ENCODE measurements at places on chromosomes 3 and 15.

- peak; percentile 25 for DNase-seq
Observed at GRCh38 chr3:127455541-127456450, 134.7 kb downstream of the TPRA1 start.

DNA sequence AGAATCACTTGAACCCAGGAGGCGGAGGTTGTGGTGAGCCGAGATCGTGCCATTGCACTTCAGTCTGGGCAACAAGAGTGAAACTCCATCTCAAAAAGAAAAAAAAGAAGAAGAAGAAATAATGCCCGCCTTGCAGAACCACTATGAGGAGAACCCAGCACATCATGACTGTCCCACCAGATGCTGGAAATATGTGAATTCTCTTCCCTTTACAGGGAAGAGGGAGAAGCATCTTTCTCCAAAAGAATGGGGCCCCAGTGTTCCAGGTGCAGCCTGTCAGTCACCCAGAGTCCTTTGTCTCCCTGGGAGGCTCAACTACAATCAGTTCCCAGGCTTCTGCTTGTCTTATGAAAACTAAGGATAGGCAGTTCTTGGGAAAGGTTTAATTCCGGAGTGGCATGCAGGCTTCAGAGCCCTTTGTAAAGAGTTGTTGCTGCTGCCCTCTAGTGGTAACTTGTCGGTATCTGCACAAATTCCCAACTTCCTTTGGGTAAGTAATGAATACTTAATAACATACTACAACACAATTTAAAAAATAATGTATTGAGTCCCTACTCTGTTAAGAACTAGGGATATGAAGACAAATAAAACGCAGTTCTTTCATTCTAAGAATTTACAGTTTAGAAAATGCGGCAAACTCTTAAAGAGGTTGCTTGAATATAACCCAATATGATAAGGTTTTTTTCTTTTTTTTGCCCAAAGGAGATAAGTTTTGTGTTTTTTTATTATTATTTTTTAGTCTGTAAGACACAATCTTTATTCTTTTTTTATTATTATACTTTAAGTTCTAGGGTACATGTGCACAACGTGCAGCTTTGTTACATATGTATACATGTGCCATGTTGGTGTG, 18.6 kb upstream of the TICRR start:
- DNase-seq: peak; percentile 47

DNA sequence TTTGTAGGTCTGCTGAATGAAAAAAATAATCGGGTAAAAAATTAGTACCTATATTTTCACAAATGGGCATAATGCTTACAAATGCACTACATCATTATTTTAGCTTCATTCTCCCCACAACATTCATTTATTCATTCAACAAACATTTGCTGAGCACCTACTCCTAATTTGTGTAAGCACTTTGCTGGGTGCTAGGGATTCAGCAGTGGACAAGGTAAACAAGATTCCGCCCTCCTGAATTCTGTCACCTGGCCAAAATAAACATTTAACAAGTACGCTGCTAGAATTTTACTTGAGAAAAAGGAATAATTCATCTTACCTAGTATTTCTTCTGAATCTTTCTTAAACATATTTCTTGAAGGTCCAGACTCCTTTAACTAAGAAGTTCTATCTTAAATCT, 72.1 kb downstream of the TIGIT start:
- DNase-seq: no peak

DNA sequence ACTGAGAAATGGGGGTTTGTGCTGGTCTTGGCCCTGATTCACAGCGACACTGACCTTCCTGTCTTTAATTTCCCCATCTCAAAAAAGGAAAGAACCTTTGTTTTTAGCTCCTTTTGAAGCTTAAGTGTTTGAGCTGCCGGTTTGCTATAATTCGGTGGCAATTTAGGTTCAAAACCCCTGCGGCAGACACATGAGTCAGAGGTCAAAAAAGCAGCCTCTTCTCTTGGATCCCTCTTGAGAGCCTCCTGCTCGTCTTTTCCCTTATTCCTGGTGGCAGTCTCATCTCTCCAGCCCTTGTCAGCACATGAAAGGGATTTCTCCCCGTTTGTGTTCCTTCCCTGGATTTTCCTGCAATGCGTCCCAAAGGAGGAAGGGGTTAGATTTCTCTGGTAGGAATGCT, 64.5 kb downstream of the GRIP2 start:
- DNase-seq: no peak

DNA sequence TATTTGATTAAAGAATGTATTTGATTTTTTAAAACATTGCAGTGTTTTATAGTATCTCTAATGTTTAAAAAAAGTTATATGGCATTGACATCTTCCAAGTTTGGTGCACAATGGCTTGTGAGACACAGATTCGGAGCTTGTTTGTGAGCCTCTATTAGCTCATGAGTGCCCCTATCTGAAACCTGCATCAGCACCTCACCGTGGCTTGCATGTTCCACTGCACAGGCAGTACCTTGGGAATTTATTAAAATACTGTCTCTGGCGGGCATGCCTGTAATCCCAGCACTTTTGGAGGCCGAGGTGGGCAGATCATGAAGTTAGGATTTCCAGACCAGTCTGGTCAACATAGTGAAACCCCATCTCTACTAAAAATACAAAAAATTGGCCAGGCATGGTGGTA, 6.8 kb upstream of the RTP2 start:
- no peak for DNase-seq

DNA sequence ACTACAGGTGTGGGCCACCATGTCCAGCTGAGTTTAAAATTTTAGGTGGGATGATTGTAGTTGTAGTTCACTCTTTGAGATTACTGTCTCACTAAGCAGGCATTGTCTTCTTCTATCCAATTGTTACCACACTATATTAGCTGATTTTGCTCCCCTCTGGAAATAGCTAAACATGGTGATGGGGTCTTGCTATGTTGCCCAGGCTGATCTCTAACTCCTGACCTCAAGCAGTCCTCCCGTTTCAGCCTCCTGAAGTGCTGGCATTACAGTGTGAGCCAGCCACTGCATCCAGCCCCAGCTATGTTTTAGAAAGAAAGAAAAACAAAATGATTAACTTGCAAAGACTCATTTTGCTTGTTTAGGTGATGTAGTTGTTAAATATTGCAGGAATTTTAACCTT, 30.6 kb downstream of the YEATS2 start:
- no peak for DNase-seq

DNA sequence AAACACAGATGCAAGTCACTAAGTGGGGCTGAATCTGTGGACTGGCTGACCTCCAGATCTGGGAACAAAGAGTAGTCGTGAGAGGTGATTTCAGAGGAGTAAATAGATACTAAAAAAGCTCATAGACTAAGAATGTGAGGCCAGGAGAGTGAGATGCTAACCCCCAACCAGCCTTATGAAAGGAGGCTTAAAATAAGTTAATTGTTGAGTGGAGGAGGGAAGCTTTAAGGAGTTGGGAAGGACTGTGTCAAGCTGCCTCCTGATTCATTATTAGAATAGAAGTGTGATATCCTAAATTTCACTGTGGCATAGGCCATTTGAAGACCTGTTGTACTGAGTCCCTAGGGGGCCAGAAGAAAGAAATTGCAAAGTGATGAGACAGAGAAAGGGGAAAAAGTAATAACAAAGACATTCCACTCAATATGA, 107.6 kb downstream of the RBPMS2 start:
- no peak for DNase-seq

GRCh38 chr3:49620728-49621127, 53.4 kb upstream of the APEH start:
- no peak for DNase-seq

DNA sequence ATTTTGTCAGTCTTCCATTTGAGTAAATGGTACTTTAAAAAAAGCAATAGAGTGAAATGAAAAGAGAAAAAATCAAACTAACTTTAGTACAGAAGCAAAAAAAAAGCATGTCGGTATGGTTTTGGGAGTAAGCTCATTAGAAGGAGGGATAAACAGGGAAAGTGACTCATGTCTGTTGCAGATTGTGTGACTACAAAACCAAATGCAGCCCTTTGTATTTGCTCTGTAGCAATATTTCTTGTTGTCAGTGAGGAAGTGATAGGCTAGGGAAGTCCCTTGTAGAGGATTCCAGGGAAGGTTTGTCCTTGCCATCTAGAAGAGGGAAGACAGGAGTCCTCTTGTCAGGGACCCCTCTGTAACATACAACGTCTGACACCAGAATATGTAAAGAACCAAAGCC, 150.5 kb upstream of the POU1F1 start:
- DNase-seq: no peak

- no peak for DNase-seq
Observed at GRCh38 chr3:35651426-35651825, 12.1 kb downstream of the ARPP21 start.

DNA sequence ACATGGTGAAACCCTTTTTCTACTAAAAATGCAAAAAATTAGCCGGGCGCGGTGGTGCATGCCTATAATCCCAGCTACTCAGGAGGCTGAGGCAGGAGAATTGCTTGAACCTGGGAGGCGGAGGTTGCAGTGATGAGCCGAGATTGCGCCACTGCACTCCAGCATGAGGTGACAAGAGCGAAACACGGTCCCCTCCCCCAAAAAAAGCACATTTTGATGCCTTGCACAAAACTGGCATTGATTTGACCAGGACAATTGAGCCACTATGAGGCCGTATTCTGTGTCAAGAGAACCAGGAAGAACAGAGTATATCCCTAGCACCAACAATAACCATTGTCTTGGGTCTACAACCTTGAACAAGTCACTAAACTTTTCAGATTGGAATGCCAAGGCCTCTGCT, 50.6 kb downstream of the SH3BP5 start:
- no peak for DNase-seq

DNA sequence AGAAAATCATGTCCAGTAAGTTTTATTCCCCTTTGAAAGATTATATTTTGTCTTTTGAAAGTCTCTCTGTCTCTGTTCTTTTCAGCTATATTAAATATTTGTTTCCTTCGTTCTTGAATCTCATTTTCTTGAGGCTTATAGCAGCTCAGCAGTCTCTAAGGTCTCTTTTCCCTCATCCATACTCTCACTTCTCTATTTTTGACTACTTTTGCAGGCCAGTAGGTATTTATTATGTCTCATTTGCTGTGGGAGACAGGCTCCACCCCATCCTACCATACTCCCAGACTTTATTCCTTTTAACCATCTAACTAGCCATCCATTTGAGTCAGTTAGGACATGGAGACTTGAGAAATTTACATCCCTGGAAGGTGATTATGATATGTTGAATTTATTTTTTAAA, 71.0 kb downstream of the FILIP1L start:
- DNase-seq: no peak

DNA sequence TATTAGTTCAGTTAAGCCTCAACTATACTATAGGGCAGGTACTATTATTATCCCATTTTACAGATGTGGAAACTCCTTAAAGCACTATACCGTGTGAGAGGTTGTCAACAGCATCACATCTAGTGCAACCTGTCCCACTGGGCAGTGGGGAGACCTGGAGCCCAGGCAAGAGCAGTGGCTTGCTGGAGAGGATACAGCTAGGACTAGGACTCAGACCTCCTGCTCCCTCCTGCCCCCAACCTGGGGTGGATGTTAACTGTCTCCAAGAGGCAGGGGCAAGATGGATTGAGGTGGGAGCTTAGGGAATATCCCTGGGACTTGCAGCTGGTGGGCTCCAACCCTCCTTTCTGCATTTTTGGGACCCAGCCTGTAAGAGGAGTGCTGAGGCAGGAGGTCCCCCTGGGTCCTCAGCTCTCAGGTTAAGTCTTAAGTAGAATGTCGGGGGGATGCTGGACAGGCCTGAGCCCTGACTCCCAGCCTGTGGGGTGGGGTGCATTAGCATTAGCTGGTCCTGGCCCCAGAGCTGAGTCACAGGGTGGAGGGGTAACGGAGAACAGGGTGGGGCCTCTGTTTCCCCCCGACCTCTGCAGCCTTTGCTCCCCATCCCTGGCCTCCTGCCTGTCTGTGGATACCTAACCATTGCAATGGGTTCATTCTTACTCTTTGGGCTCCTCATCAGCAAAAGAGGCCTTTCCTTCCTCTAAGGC, 6.6 kb downstream of the SNX33 start:
- no peak for DNase-seq

- DNase-seq: no peak
Observed at GRCh38 chr15:96583671-96584070, 253.2 kb downstream of the NR2F2 start.

DNA sequence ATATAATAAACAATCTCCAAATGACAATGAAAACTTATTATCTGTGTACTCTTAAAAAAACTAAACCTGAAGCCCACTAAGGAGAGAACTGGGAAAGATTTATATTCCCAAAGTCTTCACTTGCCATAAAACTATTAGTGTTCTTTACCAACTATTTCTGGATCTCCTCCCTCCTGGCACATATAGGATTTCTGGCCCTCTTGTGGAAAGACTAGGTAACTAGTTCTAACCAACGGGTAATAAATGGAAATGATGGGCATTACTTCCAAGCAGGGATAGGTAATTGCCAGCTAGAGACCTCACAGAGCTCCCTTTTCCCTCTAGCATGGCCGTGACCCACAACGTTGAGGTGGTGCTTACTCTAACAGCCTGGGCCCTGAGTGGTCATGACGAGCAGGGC, 110.1 kb downstream of the DNAH12 start:
- DNase-seq: no peak

- no peak for DNase-seq
Observed at GRCh38 chr3:194128202-194128918, 7.6 kb upstream of the HES1 start.

DNA sequence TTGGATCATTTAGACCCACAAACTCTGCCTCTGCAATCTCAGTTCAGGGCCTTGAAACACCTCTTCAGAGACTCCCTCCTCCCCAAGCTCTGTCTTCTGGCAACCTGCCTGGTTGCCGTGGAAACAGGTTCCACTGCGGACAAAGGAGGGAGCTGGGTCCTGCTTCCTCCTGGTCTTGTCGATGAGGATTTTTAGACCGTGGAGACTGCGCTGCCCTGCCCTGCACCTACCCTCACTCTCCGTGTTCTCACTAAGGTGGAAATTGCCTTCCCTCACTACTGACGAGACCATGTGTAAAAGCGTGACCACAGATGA, at the start of gene RTP1:
TSS of gene RTP1 (plus strand) at position 152 of the 315 bp plus-strand sequence. CDS start at position 182, 30 bp downstream.
- DNase-seq: no peak

DNA sequence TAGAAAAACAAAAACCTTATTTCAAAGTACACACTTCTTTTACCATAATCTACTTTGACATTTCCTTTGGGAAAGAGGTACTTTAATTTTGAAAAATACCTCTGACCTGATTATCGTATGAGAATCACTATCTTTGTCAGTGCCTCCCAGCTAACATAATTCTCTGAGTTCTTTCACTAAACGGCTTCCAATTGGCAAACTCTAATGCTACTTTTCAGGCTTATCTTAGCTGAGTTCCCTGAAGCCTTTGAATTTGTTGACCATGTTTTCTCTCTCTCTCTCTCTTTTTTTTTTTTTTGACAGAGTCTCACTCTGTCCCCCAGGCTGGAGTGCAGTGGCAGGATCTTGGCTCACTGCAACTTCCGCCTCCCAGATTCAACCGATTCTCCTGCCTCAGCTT, 312.8 kb downstream of the ZPLD1 start:
- no peak for DNase-seq

DNA sequence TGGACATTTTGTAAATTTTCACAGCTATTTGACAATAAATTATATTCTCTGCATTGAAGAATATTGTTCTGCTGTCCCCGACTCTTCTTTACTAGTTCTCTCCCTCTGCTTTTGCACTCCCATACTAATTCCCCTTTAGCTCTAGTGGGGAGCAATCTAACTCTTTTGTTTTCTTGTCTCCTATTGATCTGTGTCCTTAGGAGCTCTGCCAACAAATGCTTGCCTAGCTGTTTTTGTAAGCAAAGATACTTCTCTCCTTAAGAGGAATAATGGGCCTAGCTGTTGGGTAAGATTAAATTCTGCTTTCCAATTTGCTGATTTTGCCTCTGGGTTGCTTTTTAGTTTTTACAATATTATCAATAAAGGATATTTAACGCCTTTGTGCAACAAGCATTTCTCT, 17.7 kb downstream of the ADAMTSL3 start:
- DNase-seq: no peak

Measured in amniotic stem cell (primary cell).